ENCODE measurements at places on chromosomes 7 and 10. TPM values are rescaled to one million over a fixed set of nuclear protein-coding genes. Genes with fewer than 3 reads are reported as not detected.

Gene PHTF2
- 14.7 TPM for total RNA-seq

Gene LIPM
- total RNA-seq, result not detected

Gene CNPY1
- total RNA-seq, result 0.40 TPM

Gene SPDYE2B
- not detected for total RNA-seq

Gene TMEM176A
- total RNA-seq, result 88.3 TPM

Gene SH3PXD2A
- 12.1 TPM for total RNA-seq

Gene PDZD8
- 64.6 TPM for total RNA-seq

Gene LRIT1
- not detected for total RNA-seq

Gene CLDN4
- total RNA-seq, result 438 TPM

Gene STK31
- total RNA-seq, result 1.7 TPM

Gene PNLIPRP3
- not detected for total RNA-seq

Gene TMEM130
- 1.6 TPM for total RNA-seq

Gene GALNT17
- total RNA-seq, result 0.88 TPM

Gene CYP26A1
- not detected for total RNA-seq

Gene CYP3A7
- total RNA-seq, result not detected

Gene FOXP2
- 29.8 TPM for total RNA-seq

Gene HOGA1
- not detected for total RNA-seq

Gene KCNH2
- 2.5 TPM for total RNA-seq

Gene PARD3
- total RNA-seq, result 48.2 TPM

Gene ARHGEF35
- 14.1 TPM for total RNA-seq

Gene NUDT13
- total RNA-seq, result 2.8 TPM

Gene ASAH2
- total RNA-seq, result 6.5 TPM

Gene PNLIPRP1
- not detected for total RNA-seq

Gene UCN3
- total RNA-seq, result 2.0 TPM

Gene C10orf62
- total RNA-seq, result not detected

Gene OPN1SW
- not detected for total RNA-seq

Gene MOGAT3
- total RNA-seq, result 123 TPM

Gene DMBT1
- total RNA-seq, result 225 TPM

Gene PNLIPRP2
- total RNA-seq, result 161 TPM

Gene COBL
- total RNA-seq, result 129 TPM

Gene MBLAC1
- total RNA-seq, result 3.6 TPM

Gene TCAF2
- 1.7 TPM for total RNA-seq

Data from Peyer's patch (tissue), 4 donors.